ENCODE measurements at places on chromosomes 1 and 21.

DNA sequence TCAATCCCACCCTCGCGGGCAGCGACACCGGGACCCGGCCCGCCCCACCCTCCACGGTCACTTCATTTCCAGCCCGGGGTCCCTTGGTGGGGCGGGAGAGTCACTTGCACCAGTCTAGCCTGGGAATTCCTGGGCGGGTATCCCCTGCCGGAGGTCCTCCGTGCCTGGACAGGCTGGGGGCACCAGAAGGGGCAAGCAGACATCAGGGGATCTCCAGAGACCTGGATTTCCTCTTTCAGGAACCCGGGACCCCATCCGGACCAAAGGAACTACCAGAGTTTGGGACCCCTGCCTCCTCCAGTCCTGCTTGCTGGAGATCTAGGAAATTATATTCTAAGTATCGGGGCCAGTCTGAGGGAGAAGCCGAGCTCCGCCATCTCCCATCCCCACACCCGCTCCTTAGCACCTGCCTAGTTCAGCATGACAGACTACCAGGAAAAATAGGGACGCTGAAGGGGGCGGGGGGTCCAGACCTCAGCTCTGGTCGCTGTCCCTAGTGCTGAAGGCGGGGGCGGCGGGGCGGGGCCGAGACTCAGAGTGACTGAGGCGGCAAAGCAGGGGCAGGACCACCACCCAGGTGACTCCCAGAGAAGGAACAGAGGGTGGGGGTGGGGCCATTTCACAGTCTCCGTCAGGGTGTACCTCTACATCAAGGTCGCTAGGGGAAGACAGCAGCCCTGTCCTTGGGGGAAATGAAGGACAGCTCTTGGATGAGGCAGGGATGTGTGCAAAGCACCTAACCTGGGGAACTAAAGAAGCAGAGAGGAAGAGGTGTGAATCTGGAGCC, 832 bp downstream of the HCN3 start:
- peak; percentile 78 for DNase-seq

DNA sequence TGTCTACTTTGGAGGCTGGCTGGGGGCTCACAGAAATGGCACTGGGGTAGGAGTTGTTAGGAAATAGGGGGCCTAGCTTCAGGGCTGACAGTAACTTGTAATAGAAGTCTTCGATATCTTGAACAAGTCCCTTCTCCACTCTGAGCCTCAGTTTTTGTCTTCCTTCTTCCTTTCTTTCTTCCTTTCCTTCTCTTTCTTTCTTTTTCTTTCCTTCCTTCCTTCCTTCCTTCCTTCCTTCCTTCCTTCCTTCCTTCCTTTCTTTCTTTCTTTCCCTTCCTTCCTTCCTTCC, 12.9 kb downstream of the BTG2 start:
- DNase-seq = no peak

DNA sequence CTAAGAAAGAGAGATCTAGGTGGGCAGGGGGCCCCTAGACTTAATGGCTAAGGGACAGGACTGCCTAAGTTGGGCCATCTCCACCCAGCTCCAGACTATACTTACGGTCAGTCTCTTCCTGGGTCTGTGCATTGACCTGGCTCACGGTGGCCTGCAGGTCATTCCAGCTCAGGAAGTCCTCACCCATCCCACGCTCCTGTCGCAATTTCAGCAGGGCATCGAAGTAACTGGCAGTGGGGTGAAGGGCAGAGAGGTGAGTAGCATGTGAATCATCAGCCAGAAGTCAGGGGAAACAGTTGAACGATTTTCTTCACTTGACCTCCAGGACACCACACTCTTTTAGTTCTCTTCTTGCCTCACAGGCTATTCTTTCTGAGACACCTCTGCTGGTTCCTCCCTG, 20.5 kb downstream of the IQGAP3 start:
- DNase-seq = no peak

GRCh38 chr21:44820851-44821250, 3.0 kb upstream of the SUMO3 start:
- no peak for DNase-seq

GRCh38 chr1:209414803-209415329, 168.6 kb upstream of the CAMK1G start:
- no peak for DNase-seq

DNA sequence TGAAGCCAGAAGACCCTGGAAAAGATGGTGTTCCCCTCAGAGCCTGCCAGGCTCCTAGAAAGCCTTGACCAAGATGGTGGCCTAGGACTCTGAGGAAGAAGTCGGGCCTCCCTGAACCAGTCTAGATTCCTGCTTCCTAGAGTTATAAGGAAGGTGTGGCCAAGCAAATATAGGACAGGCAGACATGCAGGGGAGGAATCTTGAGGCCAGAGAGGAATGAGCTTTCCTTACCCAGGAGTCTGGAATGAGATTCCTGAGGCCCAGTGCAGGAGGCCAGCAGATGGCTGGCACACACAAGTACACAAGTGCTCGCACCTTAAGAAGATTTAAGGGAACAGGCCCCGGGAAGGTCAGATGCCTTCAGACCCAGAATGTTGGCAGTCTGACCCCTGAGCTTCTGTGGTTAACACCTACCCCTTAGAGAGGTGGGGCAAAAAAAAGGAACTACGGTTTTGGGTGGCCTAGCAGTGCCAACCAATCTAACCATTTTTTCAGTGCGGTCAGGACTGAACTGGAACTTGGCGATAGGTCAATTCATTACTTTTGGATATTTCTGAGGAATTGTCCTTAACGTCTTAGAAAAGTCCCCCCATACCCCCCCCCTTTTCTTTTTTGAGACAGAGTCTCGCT, 73.3 kb downstream of the MDM4 start:
- no peak for DNase-seq

GRCh38 chr1:40039757-40040510, 595 bp upstream of the CAP1 start:
- DNase-seq = peak; percentile 85

DNA sequence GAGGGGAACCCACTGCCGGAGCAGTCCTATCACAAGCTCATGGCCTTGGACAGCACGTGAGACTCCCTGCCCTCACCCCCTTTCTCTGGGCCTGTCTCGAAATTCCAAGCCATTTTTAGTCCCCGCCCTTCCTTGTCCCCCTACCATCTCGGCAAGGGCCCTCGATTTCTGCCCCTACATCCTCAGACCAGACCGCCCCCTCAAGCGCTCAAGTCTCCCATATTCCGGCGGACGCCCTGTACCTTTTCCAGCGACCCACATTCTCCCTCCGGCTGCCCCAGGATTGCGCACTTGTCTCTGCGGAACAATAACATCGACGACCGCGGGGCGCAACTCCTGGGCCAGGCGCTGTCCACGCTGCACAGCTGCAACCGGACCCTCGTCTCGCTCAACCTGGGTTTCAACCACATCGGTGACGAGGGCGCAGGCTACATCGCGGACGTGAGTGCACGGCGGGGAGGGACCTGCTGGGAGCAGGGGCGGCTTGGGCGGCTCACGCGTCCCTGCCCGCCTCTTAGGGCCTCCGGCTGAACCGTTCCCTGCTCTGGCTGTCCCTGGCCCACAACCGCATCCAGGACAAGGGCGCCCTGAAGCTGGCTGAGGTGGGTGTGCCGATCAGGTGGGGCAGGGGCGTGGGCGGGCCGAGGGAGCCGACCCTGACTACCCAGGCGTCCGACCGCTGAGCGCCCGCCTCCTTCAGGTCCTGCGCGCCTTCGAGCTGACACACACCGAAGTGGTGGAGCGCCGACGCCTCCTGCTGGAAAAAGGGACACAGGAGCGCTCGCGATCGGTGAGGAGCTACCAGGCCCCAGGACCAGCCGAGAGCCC, 7.0 kb downstream of the LRRC71 start:
- DNase-seq = peak; percentile 77

GRCh38 chr21:30355906-30356305, 7.5 kb upstream of the KRTAP23-1 start:
- DNase-seq = no peak

DNA sequence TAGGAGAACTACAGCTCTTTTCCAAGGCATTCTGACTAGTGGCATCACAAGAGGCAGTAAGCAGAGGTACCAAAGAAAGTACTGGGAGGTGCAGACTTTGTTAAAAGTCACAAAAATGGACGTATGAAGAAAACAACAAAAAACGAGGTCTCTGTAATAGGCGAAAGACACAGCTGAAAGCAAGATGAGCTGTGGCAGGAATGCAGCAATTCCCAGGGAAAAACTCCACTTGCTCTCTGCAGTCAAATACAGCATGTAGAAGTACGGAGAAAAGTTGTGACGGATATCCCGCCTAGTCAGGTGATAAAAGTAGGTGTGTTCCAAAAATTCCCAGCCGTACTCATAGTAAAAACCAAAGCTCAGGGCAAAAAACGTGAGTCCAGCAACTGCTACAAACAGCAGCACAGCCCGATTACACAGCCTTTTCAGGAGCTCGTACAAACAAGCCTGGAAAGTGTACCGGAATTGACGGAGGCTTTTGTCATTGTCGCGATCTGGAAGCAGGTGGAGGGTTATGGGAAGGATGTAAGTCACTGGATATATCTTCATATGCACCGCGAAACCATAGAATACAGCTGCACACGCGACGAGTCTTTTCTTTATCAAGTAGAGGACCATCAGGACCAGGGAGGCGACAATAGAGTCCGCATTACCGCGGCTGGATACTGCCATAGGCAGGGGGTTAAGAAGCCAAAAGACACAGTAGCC, 979 bp downstream of the PIGM start:
- peak; percentile 24 for DNase-seq

DNA sequence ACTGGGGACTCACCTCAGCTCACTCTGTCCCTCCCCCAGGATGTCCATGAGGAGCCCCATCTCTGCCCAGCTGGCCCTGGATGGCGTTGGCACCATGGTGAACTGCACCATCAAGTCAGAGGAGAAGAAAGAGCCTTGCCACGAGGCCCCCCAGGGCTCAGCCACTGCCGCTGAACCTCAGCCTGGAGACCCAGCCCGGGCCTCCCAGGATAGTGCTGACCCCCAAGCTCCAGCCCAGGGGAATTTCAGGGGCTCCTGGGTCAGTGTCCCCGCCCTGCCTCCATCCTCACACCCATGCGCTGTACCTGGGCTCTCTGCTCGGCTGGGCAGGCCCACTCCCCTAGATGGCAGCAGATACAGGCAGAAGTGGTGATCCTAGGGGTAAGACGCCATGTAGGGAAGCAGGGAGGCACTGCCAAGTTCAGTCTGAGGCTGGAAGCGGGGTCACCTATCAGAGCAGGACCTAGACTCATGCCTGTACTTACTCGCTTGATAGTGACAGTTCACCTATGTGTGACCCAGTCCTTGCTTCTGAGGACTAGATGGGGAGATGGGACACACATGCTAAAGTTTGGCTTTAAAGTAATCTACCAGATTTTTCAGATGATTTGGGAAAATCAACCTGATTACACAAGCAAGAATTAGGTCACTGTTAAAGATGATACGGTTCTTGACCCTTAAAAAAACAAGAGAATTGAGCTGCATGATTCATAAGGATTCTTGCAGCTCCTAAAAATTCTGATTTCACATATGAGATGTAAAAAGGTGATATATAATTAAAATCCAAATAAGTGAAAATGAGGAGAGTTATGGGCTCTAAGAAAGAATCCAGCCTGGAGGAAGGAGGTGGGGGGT, 38.7 kb downstream of the ETNK2 start:
- DNase-seq = no peak

GRCh38 chr1:224884361-224884801, 45.1 kb upstream of the DNAH14 start:
- no peak for DNase-seq

GRCh38 chr1:224434691-224435317, at the start of gene WDR26:
TSS of gene WDR26 (minus strand) at chr1:224434797.
- peak; percentile 94 for DNase-seq

DNA sequence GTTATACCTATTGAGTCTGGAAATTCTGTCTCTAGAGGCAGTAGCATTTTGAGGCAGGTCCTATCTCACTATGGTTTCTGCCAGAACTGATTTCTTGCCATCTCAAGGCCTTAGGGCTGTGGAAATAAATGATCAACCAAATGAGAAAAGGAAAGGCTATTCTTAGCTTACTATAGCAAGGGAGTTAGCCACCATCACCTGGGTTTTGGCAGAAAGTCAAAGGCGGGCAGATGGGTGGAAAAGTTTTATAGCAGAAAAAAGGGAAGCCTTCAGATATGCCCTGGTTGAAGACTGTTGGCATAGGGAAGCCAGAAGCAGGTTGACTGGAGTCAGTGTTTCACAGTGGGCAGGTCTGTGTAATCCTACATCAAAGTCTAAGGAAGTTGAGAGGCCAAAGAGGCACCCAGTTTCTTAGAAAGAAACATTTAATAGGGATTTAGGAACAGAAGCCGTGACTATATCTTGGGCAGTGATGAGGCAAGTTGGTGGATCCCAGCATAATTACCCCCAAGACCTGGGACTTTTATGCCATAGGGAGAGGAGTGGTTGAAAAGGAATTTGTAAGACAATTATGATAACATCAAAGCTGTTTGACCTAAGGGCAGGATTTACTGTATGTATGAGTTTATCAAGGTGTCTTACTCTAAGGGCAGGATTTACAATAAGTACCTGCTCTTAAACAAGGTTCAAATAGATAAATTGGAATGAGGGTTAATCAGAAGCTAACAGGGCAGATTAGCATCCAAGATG, 29.7 kb downstream of the CTH start:
- DNase-seq = no peak

GRCh38 chr1:12047120-12047876, 15.8 kb upstream of the TNFRSF8 start:
- no peak for DNase-seq

DNA sequence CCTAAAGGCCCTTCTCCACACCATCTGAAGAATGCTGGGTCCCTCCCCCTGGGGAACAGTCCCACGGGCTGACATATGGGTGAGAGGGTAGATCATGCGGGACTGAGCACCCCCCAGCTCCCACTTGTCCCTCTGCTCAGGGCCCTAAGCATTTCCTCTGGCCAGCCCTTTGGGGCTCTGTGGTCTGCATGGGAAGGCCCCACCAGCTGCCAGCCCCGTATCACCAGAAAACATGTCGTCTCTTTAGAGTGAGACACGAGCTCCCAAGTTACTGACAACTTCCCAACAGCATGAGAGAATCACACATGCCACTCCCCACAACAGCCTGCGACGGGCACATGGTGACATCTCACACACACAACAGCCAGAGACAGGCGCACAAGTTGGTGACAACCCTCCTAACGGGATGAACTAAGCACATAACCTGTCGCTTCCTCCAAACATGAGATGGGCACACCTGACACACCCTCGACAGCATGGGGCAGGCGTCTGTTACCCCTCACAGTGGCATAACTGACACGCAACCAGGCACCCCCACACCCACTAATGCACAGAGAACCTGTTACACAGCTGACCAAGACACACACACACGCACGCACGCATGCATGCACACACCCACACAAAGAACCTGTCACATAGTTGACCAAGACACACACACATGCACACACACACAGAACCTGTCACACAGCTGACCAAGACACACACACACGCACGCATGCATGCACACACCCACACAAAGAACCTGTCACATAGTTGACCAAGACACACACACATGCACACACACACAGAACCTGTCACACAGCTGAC, 41.2 kb downstream of the AHDC1 start:
- no peak for DNase-seq

DNA sequence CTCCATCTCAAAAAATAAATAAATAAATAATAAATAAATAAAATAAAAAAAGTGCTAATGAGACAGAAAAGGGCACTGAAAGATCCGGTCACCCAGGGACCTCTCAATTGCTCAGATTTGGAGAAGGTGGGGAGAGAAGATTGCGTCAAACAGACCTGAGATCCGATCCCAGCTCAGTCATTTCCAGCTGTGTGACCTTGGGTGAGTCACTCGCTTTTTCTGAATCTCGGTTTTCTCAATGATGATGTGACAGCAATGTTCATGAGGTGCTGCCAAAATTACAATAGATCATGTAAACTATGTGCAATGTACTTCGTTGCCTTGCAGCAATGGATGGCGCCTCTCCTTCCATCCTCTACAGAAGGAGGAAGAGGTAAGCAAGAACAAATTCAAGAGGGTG, 11.1 kb upstream of the MEF2D start:
- no peak for DNase-seq
